Activated T-cell treated with anti-CD3 and anti-CD28 coated beads, Interleukin-2, amount 50 U/mL, for 72 hours (primary cell): ENCODE measurements at places on chromosomes 16 and 17. TPM values are rescaled to one million over a fixed set of nuclear protein-coding genes. Genes with fewer than 3 reads are reported as not detected.

DNA sequence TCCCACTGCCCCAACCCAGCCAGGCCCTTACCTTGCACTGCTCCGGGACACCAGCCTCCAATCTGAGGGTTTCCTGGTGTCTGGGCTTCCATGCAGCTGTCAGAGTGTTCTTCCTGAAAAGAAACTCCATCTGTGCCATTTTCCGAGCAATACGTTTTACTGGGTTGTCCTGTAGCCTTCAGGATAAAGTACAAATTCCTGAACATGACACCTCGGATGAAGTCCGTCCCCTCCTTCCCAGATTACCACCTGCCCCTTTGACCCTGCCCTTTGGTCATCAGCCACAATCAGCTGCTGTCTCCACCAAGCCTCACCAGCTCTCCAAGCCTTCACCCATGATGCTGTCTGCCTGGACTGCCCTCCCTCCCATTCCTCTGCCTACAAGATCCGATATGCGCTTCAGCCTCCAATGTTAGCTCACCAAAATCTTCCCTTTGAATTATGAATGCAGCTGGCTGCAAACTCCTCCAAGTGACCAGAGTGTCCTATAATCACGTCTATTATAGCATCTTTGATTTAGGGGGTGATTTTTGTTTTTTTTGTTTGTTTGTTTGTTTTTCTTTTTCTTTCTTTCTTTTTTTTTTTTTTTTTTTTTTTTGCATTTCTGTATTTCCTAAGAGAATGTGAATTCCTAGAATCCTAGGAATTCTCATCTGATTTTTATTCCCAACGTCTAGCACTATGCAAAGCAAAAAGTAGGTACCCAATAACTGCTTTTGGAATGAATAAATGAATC, 60.6 kb upstream of the KIFC3 start:
- DNase-seq, result no peak

The KRTAP3-2 gene
- total RNA-seq, result not detected

The CES5A gene
- not detected for total RNA-seq

GRCh38 chr16:66502020-66502913, 47.7 kb downstream of the TK2 start:
- no peak for DNase-seq

The CD300H gene
- not detected for total RNA-seq
